ENCODE measurements at places on chromosomes 16 and 17. TPM values are rescaled to one million over a fixed set of nuclear protein-coding genes. Genes with fewer than 3 reads are reported as not detected.

Gene MRM3
- 18.9 TPM for total RNA-seq

Gene HSF4
- 2.4 TPM for total RNA-seq

Gene SGCA
- 5.5 TPM for total RNA-seq

Gene TBC1D3D
- 0.44 TPM for total RNA-seq

Gene RNF135
- total RNA-seq = 12.7 TPM
